Sciatic nerve (tissue), 2 donors: ENCODE measurements at places on chromosomes 6 and 20. TPM values are rescaled to one million over a fixed set of nuclear protein-coding genes. Genes with fewer than 3 reads are reported as not detected.
A peak's percentile ranks its signal among the peaks of the same experiment; 100 is the strongest.

DNA sequence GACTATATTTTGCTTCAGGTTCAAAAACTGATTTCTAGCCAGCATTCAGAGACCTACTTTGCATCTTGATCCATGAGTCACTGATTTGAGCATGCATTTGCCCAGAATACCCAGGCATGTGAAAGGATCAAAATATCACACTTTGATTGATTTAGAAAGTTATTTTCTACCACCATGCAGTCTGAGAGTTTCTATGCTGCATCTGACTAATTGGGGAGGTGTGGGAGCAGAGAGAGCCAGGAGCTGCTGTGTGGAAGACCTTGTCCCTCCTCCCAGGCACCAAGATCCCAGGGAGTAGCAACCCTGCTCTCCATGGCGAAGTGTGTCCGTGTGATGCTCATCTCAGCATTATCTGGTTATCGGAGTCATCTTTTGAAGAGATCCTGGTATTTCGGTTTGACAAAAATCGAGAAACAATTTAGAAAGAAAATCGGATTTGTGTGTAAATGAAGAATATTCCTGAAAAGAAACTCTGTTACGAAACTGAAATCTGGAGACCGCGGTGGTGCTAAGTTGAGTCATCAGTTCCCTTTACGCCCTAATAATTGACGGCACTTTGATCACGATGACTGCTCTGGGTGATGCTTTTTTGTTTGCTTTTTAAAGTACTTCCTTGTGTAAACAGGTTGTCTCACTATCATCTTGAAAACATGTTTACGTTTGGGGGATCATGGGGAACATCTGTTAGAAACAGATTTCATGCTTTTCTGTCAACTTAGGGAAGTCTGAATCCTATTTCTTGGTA is 193.4 kb downstream of the BACH2 start:
- DNase-seq: no peak

DNA sequence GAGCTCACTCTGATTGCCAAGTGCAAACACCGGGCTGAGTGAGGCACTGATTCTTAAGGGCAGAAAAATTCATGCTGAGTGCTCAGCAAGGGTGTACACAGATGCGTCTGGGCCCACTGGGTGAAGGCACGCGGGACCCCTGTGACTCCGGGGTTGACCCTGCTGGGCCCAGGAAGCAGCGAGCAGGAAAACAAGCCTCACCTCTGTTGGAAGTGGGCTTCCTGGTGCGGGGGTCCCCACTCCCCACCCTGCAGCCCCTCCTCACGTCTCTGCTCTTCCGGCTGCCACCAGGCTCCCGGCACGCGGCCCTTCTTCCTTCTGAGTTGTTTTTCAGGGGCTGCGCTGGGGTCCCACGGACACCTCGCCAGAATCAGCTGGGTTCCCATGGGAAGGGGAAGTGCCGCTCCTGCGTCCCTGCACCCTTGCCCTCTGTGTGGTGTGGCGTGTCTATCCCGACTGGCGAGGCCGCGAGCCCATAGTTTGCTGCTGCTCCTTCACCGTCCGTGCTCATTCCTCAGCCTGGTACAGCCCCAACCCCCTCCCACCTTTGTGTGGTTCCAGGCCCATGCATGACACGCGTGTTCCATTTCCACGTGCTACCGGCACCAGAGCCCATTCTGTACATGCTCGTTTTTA is 80.6 kb upstream of the BHLHE23 start:
- peak; percentile 41 for DNase-seq

GRCh38 chr6:121439475-121439874 is 4.0 kb downstream of the GJA1 start:
- DNase-seq: no peak

DNA sequence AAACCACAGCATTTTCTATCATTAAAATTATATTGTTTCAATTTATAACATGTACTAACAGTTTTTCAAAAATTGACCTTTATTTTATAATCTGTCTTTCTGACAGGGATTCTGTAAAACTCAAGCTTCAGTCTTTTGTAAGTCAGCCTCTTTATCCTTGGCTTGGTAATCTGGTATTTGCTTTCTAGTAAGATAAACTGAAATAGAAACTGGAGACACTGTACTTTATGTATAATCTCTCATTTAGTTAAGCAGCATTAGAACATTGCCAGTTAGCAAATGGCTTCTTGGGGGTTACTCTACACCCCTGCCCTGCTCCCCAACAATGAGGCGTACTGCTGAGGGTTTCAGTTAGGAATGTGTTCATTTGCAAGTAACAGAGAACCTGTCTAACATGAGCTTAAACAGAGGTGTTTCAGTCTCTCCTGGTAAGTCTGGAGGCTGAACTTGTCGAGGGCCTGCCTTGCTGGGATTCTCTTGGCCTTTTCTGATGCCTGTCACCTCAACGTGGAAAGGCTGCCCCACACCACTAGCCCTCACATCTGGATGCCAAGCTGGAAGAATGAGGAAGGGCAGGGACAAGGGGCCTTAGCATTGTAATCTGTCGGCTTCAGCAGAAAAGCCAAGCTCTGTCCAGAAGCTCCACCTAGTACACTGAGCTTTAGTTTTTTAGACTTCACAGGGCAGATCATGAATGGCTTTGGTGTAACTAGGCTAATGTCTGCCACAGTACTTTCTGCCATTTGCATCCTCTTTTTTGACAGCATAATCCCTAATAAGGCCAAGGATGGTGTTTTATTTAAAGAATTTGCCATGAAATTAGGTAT is 34.8 kb downstream of the SH3BGRL2 start:
- DNase-seq: no peak

DNA sequence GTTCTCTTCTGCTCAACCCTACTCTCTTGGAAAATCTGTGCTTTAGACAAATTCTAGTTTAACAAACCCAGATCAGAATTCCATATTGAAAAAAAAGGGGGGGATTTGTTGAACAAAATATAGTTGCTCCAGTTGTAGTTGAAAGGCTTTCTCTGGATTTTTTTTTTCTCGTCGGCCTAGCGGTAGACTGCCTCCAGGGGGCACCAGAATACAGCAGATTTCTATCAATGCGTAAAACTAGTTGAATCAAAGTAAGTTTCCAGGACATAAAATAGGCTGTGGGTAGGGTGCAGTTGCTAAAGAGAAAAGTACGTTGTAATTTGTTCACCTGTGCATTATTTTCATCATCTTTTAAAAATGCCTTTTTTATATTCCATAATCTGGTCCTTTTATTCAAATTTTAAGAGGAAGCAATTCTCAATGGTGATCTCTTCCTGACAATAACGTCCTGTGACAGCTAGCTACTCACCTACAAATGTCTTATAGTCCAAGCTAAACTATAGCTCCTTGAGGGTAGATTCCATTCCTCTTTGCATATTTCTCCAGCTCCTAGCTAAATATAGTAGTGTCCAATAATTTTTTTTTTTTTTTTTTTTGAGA is 105.4 kb downstream of the PERP start:
- DNase-seq: peak; percentile 74

Gene SEL1L2
- total RNA-seq: not detected
